ENCODE measurements at places on chromosomes 5 and 9. TPM values are rescaled to one million over a fixed set of nuclear protein-coding genes. Genes with fewer than 3 reads are reported as not detected.

GABBR2 gene
- 0.52 TPM for polyA plus RNA-seq

GRCh38 chr9:109996936-109997580 lies 210.9 kb downstream of the C9orf152 start:
- no peak for DNase-seq

GRCh38 chr5:91126448-91126847 lies 256.7 kb downstream of the ARRDC3 start:
- DNase-seq = no peak

GRCh38 chr5:42274913-42275312 lies 148.3 kb upstream of the GHR start:
- DNase-seq = no peak

Measured in H1 (cell line).